Renal cortical epithelial cell (primary cell): ENCODE measurements at places on chromosomes 3 and 15. TPM values are rescaled to one million over a fixed set of nuclear protein-coding genes. Genes with fewer than 3 reads are reported as not detected.

MYLK gene
- 112 and 722 TPM in 2 replicates for total RNA-seq

LRRC31 gene
- 1.2 and 1.8 TPM in 2 replicates for total RNA-seq

DNA sequence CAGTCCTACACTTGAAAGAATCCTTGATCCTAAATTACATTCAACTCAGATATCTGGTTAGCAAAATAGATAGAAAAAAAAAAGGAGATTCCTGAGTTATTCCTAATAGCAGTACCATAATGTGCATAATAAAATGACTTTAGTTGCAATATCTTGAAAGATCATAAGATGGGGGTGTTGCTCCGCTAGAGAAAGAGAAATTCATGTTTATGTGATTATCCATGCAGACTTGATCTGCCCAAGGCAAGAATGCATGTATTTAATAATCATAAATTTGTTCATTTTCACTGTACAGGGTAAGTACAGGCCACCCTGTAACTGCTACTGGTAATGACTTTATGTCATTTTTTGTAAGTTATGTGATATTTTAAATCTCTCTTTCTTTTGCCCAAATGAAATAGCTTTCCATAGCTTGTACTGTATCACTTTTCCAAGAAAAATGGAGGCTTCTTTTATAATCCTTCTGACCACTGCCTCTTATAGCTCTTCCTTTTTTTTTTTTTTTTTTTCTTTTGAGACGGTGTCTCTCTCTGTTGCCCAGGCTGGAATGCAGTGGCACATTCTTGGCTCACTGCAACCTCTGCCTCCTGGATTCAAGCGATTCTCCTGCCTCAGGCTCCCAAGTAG lies 84.6 kb downstream of the HCN4 start:
- no peak for DNase-seq

DNA sequence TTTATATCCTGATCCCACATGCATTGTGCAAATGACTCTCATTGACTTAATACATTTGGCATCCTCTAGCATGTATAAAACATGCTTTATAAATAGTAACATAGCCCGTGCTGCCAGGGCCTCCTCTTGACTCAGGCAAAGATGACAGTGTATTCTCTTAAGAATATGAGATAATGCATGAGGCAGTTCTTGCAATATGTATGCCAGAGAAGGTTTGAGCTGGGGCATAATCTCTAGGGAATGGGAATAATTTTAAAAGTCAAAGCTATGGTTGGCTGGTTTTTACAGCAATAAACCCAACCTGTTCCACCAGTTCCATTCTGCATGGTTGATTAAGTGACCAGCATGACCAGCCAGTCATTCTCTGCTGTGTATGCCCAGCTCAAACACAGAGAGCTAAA lies 179.0 kb upstream of the PFN2 start:
- DNase-seq: peak; percentile 82

DNA sequence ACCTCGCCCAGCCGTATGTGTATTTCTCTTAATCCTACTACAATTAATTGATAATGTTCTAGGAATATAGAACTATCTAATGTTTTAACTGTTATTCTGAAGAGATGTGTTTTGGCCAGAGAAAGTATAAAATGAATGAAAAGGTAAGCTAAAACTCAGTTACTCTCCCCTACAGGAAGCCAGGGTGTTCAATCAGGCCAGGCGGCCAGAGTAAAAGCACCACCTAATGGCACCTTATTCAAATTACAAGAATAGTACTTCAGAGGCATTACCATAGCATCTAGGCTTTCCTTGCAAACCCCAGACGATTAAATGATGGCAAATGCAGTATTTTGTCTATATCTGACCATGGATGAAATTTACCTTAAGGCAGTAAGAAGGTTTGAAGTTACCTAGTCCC lies 10.4 kb downstream of the SLC12A8 start:
- DNase-seq: no peak

MAP1A gene
- 0.52 and 6.1 TPM in 2 replicates for total RNA-seq
